Stimulated activated CD4-positive, alpha-beta T cell treated with anti-CD3 and anti-CD28 coated beads, Interleukin-15, amount 100 ng/mL, for 1 hour (primary cell): ENCODE measurements at places on chromosomes 11 and 22.

DNA sequence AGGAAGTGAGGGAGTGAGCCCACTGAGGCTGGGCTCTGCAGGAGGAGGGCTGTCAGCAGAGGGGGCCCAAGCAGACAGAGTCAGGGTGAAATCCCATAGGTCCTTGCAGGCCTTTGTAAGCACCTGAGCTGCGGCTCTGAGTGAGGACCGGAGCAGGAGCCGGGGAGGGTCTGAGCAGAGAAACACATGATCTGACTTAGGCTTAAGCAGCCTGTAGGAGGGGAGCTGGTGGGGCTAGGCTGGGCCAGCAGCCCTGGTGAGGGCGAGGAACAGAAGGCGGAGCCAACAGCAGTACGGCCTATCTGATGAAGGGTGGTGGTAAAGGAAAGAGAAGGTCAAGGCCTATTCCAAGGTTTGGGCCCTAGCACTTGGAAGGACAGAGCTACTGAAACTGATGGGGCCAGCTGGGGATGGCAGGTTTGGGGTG is 26.9 kb upstream of the CBX7 start:
- no peak for DNase-seq

DNA sequence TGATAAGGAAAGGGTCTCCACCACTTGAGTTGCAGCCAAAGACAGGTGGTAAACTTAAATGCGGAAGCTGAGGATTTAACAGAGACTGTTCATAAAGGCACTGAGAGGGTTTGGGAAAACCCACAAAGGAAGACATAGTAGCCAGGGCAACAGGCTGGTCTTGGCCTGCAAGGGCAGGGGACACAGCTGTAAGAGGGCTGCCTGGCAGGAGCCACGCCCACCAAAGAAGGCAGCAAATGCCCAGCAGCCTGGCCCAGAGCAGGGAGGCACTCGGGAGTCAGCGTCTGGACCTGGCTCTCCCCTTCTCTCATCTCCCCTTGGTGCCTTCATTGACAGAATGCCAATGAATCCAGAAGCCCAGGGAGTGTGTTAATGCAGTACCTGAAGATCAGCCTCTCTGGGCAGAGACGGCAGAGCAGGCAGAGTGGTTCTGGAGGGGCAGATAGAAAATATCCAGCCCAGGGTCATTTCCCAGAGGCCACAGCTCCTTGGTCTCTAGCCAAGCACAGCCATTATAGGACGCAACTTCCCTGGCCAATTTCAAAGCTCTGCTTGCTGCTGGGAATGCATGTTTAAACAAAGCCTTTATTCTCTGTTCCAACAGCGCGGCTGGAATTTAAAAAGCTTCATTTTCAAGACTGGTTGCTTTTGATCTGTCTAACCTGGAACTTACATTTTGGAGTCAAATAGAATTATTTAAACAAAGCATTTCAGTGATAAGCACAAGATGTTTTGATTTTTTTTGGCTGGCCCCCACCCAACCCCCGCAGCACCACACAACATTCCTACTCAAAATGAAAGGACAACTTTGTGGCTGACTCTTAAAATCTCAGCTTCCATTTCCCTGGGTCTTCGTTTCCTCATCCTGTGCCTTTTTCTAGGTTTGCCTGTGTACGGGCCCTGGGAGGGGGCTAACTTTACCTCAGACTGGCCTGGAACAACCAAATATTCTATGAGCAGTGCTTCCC is 125.6 kb upstream of the LMO1 start:
- no peak for DNase-seq

GRCh38 chr22:48744967-48745841 is 1082.5 kb downstream of the BRD1 start:
- DNase-seq, result no peak

- DNase-seq, result no peak
Measured at GRCh38 chr11:44029507-44029845, 18.3 kb upstream of the ACCSL start.

- DNase-seq, result no peak
Measured at GRCh38 chr22:44878483-44879300, 126.3 kb downstream of the ARHGAP8 start.

GRCh38 chr11:33909150-33909549 is 17.3 kb upstream of the LMO2 start:
- DNase-seq, result no peak

- no peak for DNase-seq
Measured at GRCh38 chr11:86067009-86067850, 1.7 kb downstream of the PICALM start.

- no peak for DNase-seq
Measured at GRCh38 chr11:65403607-65404121, 17.2 kb downstream of the FRMD8 start.

- no peak for DNase-seq
Measured at GRCh38 chr22:19709063-19709769, 5.1 kb upstream of the SEPTIN5 start.

GRCh38 chr11:115493905-115494304 is 10.3 kb downstream of the CADM1 start:
- no peak for DNase-seq

DNA sequence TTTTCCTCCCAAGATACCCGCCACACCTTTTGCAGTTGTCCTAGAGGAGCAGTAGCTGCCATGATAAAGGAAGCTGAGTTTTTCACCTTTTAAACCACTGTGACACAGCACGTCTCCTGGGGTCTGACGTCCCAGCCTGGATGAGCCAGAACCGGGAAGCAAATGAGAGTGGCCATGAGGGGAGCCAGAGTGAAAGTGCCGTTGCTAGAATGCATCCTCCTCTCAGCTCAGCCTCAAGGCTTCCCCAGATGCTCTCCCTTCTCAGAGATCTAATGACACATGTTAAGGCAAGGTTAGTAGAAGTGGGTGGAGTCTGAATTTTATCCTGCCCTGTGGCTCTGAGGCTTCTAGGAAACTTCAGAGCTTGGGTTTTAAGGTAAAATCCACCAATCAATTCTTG is 23.4 kb upstream of the HTR3A start:
- DNase-seq, result no peak

GRCh38 chr22:22838148-22838786 is 49.3 kb upstream of the IGLL5 start:
- DNase-seq, result no peak

GRCh38 chr22:37225481-37225880 is 13.2 kb upstream of the SSTR3 start:
- DNase-seq, result no peak

GRCh38 chr22:42179616-42180015 is 49.0 kb upstream of the CYP2D6 start:
- no peak for DNase-seq

GRCh38 chr11:76218449-76219178 is 12.3 kb upstream of the WNT11 start:
- DNase-seq, result no peak

DNA sequence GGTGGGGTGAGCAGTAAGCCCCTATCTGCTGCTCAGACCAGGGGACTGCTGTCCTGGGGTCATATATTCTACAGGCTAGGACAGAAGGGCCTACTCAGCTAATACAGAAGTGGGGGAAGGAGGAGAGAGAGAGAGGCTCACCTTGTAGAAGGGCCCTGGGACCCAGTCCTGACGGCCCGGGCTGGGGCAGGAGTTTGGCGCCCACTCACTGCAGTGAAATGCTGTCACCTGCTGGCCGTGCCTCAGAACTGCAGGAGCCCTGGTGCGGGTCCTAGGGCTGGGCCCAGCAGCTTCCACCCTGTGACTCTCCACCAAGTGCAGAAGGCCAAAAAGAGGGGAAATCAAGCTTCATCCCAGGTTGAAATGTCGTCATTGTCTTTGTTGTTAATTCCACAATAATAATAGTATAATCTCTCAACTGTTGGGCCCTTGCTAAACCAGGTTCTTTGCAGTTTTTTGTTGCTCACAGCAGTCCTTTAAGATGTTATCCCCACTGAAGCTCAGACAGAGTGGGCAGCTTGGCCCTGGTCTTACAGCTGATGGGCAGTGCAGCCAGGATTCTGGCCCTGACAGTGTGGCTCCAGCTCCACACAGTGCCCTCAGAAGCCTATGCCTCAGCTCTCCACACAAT is 29.6 kb downstream of the TRIM29 start:
- DNase-seq, result peak; percentile 47

- DNase-seq, result no peak
Measured at GRCh38 chr22:29949872-29950271, 66.9 kb downstream of the MTMR3 start.

DNA sequence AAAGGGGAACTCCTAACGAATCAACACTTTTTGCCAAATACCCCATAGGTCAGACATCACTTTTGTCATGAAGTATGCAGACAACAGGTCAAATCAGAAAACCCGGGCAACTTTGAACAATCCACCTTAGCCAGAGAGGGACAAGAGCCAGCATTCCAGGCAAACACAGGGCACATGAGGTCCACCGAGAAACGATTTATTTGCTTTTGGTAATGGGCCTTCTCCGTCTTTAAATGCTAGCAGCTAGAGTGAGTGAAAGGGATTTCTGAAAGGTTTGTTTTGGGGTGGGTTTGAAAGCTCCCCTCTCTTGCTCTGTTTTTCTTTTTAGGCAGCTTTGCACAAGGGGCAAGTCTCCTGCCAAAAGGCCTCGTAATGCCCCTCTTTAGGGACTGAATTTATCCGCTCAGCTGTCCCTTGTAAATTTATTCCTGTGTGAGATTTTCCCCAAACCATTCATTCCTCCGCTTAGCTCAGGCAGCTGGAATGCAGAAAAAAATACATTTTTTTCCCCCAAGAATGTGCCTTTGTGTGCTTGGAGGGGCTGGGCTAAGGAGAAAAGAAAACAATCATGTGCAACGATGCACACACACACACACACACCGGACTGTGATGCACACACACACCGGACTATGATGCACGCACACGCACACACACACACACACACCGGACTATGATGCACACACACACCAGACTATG is 196.9 kb downstream of the SNX19 start:
- no peak for DNase-seq

DNA sequence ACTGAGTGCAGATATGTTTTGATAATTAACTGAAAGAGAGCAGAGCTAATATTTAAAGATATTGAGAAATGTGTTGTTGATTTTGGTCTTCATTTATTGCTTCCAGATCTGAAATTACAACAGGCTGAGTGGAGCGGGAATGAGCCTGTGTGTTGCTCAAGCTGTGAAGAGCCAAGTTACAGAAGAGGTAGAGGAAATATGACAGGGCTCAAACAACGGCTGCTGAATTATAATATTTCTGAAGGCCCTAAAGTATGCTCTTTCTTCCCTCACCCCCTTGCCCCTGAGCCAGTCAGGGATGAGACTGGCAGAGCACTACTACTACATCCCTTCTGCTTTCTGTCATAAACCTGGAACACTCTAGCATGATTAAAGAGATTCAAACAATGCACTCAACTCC is 115.6 kb downstream of the FANCF start:
- DNase-seq, result no peak

DNA sequence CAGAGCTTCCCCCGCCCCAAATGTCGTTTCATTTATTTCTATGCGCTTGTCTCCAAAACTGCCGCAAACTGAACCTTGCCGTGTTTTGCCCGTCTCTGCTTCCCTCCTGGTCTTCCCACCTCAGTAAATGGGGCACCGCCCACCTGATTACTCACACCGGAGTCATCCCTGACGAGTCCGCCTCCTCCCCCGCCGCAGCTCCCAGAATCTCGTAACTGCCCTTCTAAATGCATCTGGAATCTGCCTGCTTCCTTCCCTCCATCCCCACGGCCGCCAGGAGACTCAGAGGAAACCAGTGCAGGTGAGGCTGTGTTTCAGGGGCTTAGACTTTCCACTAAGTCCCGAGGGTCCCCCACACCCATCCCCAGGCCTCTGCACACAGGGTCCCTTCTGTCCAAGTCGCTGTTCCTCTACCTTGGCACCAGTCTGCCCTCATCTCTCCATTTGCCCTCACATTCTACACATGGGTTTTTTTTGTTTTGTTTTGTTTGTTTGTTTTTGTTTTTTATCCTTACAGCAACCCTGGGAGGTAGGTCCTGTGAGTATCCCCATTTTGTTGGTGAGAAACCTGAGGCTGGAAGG is 62.6 kb upstream of the PHF21B start:
- no peak for DNase-seq

GRCh38 chr11:110071197-110071596 is 22.0 kb upstream of the ZC3H12C start:
- DNase-seq, result no peak

- DNase-seq, result no peak
Measured at GRCh38 chr22:20873214-20873613, 14.4 kb downstream of the SNAP29 start.

- no peak for DNase-seq
Measured at GRCh38 chr11:119205080-119205479, 1.1 kb upstream of the CBL start.

DNA sequence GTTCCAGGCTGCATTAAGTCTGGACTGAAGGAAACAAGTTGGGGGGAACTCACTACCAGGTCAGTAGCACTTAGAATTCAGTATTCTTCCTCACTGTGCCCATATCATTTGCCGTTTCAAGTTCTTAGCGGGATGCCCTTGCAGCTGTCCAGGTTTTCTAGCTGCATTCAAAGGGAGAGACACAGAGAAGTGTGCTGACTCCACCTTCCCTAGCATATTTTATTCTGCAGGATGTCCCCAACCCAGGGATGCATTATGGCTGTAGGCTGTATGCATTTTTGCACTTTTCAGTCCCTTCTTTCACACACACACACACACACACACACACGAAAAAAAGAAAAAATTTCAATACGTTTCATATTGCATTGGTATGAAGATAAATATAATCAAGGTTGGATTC is 35.8 kb upstream of the MAPK1 start:
- no peak for DNase-seq

GRCh38 chr22:33057363-33057995 is 702 bp downstream of the SYN3 start:
- no peak for DNase-seq

DNA sequence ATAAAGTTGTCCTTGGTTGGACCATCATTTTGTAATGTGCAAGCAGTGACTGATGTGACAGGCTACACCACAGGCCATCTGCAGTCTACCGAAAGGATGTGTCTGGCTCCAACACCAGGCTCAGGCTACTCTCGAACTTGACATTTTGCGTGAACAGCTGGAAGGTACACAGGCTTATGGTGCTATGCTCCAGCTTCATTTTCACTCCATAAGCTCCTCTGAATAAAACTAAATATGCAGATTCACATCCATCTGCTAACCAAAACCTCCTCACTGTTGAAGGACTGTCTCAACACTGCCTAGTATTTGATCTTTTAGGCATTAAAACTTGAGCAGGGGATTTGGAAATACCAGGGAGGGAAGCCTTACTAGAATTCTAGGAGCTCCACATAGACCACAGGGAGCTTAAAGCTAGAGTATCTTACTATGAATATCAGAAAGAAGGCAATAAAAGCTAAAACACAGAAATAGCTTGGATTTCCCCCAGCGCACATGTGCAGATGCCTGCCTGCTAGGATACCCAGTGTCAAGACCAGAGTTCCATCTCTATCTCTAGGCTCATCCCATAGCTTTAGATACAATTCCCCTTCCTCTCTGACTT is 383.9 kb upstream of the FAT3 start:
- DNase-seq, result no peak

GRCh38 chr22:39214383-39215069 is 30.3 kb downstream of the PDGFB start:
- DNase-seq, result no peak

- no peak for DNase-seq
Measured at GRCh38 chr22:23555118-23555517, 25.0 kb downstream of the IGLL1 start.

DNA sequence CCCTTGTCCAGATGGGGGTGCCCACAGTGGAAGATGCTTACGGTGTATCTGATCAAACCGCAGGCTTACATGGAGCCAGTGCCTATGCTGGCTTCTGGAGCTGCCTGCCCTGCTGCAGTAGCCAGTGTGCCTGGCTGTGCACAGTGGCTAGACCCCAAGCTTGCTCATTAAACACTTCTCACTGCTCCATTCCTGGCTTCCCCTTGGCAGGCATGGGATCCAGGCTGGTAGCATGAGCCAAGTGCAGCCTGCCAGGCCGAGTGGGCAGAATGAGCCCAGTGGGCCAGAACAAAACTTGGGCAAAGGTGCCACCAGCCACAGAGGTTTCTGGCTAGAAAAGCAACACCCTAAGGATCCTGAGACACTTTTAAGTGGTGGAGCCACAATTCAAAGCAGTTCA is 55.4 kb upstream of the B3GNT6 start:
- DNase-seq, result no peak
